Large intestine (tissue), 12 donors: ENCODE measurements at places on chromosomes 5 and 9. TPM values are rescaled to one million over a fixed set of nuclear protein-coding genes. Genes with fewer than 3 reads are reported as not detected.

DNA sequence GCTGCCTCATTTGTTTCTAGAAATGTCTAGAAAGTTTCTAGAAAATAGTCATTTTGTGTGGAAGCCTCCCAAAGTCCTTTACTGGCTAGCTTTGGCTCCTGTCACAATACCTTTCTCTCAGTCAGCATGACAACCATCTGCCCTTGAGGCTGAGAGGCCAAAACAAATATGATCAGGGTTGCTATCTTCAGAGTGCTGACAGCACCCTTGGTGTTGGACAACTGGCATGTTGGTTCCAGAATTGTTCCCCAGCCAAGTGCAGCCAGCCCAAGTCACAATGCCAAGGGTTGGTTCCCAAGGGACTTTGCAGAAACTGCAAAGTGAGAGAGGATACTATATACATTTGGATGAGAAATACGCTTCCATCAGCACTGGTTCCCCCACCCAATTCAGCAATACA, 140.9 kb upstream of the GAS1 start:
- no peak for DNase-seq

GRCh38 chr9:133786371-133786753, 48.2 kb upstream of the SARDH start:
- no peak for DNase-seq

- no peak for DNase-seq
Observed at GRCh38 chr5:38157024-38157423, 101.3 kb upstream of the EGFLAM start.

- no peak for DNase-seq
Observed at GRCh38 chr9:124664143-124664542, 107.0 kb downstream of the NR6A1 start.

DNA sequence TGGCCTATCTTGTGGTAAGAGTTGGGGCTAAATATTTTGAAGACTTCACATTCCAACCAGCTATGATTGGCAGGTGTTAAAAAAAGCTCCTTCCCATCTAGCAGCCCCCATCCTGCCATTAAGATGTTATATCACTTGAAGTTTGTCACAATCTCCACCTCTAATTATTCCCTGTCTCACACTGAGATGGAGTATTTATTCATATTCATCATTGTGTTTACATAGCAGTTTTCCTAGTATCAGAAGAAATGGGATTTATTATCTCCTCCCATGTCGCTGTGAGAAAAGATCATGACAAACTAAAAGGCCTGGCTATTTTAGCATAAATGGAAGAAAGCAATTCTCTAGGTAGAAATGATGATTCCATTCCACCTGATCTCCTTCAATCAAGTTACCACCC, 653.6 kb downstream of the GABRG2 start:
- no peak for DNase-seq

CDC20B gene
- polyA plus RNA-seq: 0.15 TPM
